ENCODE measurements at places on chromosomes 7 and 10. TPM values are rescaled to one million over a fixed set of nuclear protein-coding genes. Genes with fewer than 3 reads are reported as not detected.

Gene CLCN1
- not detected for total RNA-seq

Gene CFAP69
- total RNA-seq: 36.1 TPM

Gene VAX1
- total RNA-seq: not detected

- peak; percentile 78 for DNase-seq
Observed at GRCh38 chr7:38368191-38368605, 94.8 kb upstream of the TARP start.

GRCh38 chr10:810351-810846 lies 120.9 kb upstream of the DIP2C start:
- no peak for DNase-seq

Data from sciatic nerve (tissue), 2 donors.